Stimulated activated CD8-positive, alpha-beta memory T cell treated with anti-CD3 and anti-CD28 coated beads, Interleukin-4, amount 100 ng/mL, for 24 hours (primary cell): ENCODE measurements at places on chromosomes 4 and X.
A peak's percentile ranks its signal among the peaks of the same experiment; 100 is the strongest.

DNA sequence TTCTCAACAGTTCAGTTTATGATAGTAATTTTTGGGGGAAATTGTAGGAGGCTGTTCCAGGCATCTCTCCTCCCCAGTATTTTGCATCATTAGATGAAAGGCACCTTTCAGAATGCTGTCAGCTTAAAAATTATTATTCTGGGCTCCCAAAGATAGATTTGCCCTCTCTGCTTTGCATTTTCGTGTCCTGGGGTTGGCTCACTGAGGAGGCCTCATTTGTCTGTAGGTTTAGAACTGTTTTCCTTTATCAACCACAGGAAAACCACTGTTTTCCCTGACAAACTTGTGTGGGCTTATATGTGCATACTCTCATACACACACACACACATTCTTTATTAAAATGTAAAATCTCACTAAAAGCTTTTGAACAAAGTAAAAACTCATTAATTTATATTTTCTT lies 197.2 kb upstream of the VCX3A start:
- no peak for DNase-seq

DNA sequence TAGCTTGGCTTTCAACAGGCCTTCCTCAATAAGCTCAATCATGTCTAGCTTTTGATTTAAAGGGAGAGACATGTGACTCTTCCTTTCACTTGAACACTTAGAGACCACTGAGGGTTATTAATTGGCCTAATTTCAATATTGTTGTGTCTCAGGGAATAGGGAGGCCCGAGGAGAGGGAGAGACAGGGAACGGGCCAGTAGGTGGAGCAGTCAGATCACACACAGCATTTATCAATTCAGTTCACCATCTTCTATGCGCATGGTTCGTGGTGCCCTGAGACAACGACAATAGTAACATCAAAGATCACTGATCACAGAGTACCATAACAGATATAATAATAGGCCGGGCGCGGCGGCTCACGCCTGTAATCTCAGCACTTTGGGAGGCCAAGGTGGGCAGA lies 17.8 kb downstream of the ZNF81 start:
- peak; percentile 4 for DNase-seq

- peak; percentile 2 for DNase-seq
Observed at GRCh38 chrX:132480581-132481203, 8.1 kb downstream of the MBNL3 start.

- no peak for DNase-seq
Observed at GRCh38 chr4:102439236-102439614, 61.9 kb upstream of the NFKB1 start.
